Effector memory CD4-positive, alpha-beta T cell (primary cell): ENCODE measurements at places on chromosomes 4 and X.

DNA sequence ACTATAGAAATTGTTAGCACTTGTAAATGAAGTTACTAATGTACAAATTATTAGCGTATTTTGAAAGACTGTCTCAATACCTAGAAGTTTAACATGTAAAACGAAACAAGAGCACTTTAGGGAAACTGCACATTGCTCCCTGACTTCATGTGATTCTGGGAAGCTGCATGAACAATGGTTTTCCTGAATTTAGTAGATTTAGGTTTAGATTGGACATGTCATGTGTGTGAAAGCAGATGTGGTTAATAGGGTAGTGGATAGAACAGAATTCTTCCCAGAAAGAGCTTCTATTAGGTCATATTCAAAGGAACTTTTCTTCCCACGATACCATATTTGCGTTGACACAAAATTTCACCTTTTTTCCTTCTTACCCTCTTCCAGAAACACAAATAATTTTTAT lies 14.9 kb upstream of the CXCL8 start:
- H3K27ac ChIP-seq: no peak overlapping the region
- no peaks in the 10 kb centered on the region for H3K36me3 ChIP-seq
- H3K27me3 ChIP-seq: no peaks in the 10 kb centered on the region
- no peaks in the 10 kb centered on the region for H3K4me1 ChIP-seq

GRCh38 chrX:132489578-132490419 lies 961 bp upstream of the MBNL3 start:
- H3K4me3 ChIP-seq: peak overlapping the region; percentile 78
- H3K36me3 ChIP-seq: no peaks in the 10 kb centered on the region

GRCh38 chr4:121789960-121790829 lies 10.9 kb upstream of the EXOSC9 start:
- no peaks in the 10 kb centered on the region for H3K36me3 ChIP-seq
- no peaks in the 10 kb centered on the region for H3K27me3 ChIP-seq
- H3K27ac ChIP-seq: no peak overlapping the region
- no peaks in the 10 kb centered on the region for H3K4me1 ChIP-seq
- no peak overlapping the region for H3K4me3 ChIP-seq

DNA sequence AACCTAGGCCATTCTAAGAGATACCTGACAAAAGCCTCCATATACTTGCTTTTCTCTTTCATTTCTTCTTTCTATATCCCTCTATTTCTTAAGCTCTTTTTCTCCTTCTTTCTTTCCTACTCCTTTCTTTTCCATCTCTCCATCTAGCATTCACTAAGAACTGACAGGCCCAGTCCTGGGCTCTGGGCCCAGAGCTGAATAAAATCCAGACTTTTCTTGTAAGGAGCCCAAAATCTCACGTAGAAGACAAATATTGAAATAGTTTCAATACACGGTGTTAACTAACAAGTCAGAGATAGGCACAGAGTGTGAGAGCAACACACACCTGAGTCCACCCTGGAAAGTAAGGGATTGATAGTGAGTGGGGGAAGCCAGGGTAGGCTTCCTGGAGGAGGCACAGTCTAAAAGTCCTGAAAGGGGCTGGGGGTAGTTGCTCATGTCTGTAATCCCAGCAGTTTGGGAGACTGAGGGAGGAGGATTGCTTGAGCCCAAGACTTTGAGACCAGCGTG lies 73.2 kb upstream of the EFNB1 start:
- H3K4me3 ChIP-seq: no peak overlapping the region
- H3K27me3 ChIP-seq: no peaks in the 10 kb centered on the region
- no peaks in the 10 kb centered on the region for H3K36me3 ChIP-seq
- H3K4me1 ChIP-seq: no peaks in the 10 kb centered on the region
- no peak for DNase-seq

DNA sequence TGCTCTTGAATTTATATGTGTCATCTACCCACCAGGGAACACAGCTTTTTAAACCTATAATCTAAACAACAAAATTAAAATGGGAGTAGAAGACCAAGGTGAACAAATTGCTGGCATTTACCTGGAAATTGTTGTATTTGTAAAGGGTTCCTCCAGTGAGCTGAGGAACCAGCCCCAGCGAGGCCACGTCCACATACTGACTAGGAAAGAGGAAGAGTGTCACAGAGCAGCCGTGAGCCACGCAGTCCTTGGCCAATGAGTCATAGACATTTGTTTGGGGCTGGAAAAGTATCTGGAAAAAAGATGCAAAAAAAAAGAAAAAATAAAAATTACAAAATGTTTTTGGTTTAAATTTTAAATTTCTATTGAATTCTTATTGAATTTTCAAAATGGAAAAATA lies 58.7 kb downstream of the METTL14 start:
- no peaks in the 10 kb centered on the region for H3K27me3 ChIP-seq
- no peak overlapping the region for H3K4me3 ChIP-seq
- peaks cover 20% of the 10 kb centered on the region for H3K36me3 ChIP-seq
- no peaks in the 10 kb centered on the region for H3K4me1 ChIP-seq
- DNase-seq: no peak

DNA sequence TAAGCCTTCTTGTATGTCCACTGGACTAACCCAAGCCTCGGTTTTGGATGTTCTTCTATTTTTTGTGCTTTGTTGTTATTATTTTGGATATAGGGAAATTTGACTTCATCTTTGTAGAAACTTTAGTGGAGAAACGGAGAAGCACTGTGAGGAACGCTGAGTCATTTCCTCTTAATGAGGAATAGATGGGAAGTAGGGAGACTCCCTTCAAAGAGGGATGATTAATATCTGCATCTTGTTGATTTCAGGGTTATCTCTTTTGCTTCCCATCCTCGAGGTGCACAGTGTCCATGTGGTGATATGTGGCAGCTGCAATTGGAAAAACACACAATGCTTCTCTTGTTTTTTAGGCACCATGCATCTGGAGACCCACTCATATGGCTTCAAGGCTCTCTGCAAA lies 1147.9 kb downstream of the NLGN4X start:
- H3K27ac ChIP-seq: no peak overlapping the region
- no peak overlapping the region for H3K4me3 ChIP-seq
- DNase-seq: no peak
- H3K4me1 ChIP-seq: no peaks in the 10 kb centered on the region

GRCh38 chrX:99857455-99857854 lies 552.6 kb downstream of the PCDH19 start:
- no peak overlapping the region for H3K27ac ChIP-seq
- no peaks in the 10 kb centered on the region for H3K36me3 ChIP-seq
- no peak overlapping the region for H3K4me3 ChIP-seq
- no peak for DNase-seq

GRCh38 chr4:7411896-7412553 lies 22.7 kb downstream of the PSAPL1 start:
- no peak overlapping the region for H3K4me3 ChIP-seq
- no peaks in the 10 kb centered on the region for H3K4me1 ChIP-seq
- DNase-seq: no peak
- no peaks in the 10 kb centered on the region for H3K27me3 ChIP-seq

- H3K4me1 ChIP-seq: no peaks in the 10 kb centered on the region
- no peak overlapping the region for H3K4me3 ChIP-seq
- H3K27me3 ChIP-seq: no peaks in the 10 kb centered on the region
- DNase-seq: no peak
Observed at GRCh38 chr4:189912170-189912569, 28.5 kb upstream of the FRG1 start.

DNA sequence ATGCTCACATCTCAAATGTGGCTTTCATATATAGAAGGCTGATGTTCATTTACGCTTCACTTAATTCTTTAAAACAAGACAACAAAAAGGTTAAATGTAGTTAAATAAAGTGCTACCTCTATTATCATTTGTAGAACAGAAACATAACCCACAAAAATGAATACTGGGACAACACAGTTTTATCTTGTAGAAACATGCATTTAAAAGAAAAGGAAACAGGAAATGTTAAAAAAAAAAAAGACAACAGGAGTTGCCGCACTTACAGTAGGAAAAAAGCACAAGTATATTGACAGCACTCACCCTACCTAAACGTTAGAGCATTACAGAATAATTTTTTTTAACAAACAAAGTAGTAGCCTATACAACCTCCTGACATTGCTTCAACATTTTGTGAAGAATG lies 4.8 kb downstream of the THOC2 start:
- H3K36me3 ChIP-seq: no peaks in the 10 kb centered on the region
- DNase-seq: no peak
- peaks cover 4% of the 10 kb centered on the region for H3K4me1 ChIP-seq
- H3K27ac ChIP-seq: no peak overlapping the region

- H3K27me3 ChIP-seq: no peaks in the 10 kb centered on the region
- no peak for DNase-seq
- no peak overlapping the region for H3K4me3 ChIP-seq
- H3K27ac ChIP-seq: no peak overlapping the region
Observed at GRCh38 chr4:1988327-1988724, 20.4 kb downstream of the NELFA start.

DNA sequence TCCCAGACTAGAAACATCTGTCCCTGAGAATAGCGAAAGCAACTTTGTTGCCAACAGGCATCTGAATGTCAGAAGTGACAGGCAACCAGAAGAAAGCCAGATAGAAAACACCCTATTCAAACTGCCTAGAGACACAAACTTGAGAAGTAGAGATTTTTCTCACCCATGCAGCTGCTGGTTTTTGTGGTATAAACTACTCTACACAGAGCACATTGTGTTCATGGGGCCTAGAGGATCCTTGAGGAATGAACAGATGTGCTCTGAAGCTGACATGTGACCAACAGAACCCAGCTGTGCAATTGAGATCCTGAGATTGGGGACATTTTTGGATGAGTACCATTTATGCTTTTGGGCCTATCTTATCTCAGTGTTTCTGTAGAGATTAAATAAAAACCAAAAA lies 63.6 kb upstream of the NRK start:
- no peaks in the 10 kb centered on the region for H3K36me3 ChIP-seq
- H3K4me3 ChIP-seq: no peak overlapping the region
- no peaks in the 10 kb centered on the region for H3K4me1 ChIP-seq
- DNase-seq: no peak
- no peaks in the 10 kb centered on the region for H3K27me3 ChIP-seq

GRCh38 chr4:121056066-121056465 lies 16.3 kb downstream of the NDNF start:
- H3K27me3 ChIP-seq: no peaks in the 10 kb centered on the region
- no peak for DNase-seq
- no peaks in the 10 kb centered on the region for H3K4me1 ChIP-seq
- H3K36me3 ChIP-seq: no peaks in the 10 kb centered on the region

DNA sequence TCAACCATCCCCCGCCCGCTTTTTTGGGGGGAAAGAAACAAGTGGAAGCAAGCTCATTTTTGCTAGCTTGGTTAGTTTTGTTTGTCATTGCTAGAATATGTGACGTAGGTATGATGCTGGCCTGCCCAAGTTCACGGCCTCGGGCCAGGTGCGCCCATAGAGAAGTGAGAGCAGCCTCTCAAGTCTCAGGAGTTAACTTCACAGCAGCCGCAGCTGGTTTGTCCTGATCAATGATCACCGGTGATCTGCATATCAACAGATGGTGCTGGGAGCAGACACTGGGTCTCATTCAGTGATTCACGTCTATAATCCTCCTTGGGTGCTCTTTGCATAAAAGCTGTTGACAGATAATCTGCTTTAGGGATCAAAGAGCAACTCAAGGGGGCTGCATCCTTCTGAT lies 50.1 kb downstream of the ENPP6 start:
- H3K27ac ChIP-seq: no peak overlapping the region
- peaks cover 4% of the 10 kb centered on the region for H3K4me1 ChIP-seq
- no peak overlapping the region for H3K4me3 ChIP-seq
- H3K36me3 ChIP-seq: no peaks in the 10 kb centered on the region

DNA sequence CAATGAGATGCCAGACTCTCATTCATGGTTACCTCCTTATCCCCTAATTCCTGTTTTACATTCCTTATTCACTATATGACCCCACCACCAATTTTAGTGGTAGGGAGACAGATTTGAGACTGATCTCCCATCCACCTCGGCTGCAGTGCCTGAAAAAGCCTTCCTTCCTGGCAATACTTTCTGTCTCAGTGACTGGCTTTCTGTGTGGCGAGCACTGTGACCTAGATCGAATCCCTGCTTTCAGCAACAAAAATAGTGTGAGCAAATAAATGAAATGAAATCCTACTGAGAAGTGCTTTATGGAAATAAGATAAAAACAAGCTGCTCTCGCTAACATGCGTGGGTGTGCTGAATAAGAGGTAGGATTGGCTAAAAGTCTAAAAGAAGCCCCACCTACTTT lies 165.3 kb downstream of the GPM6A start:
- no peak overlapping the region for H3K27ac ChIP-seq
- no peak for DNase-seq

DNA sequence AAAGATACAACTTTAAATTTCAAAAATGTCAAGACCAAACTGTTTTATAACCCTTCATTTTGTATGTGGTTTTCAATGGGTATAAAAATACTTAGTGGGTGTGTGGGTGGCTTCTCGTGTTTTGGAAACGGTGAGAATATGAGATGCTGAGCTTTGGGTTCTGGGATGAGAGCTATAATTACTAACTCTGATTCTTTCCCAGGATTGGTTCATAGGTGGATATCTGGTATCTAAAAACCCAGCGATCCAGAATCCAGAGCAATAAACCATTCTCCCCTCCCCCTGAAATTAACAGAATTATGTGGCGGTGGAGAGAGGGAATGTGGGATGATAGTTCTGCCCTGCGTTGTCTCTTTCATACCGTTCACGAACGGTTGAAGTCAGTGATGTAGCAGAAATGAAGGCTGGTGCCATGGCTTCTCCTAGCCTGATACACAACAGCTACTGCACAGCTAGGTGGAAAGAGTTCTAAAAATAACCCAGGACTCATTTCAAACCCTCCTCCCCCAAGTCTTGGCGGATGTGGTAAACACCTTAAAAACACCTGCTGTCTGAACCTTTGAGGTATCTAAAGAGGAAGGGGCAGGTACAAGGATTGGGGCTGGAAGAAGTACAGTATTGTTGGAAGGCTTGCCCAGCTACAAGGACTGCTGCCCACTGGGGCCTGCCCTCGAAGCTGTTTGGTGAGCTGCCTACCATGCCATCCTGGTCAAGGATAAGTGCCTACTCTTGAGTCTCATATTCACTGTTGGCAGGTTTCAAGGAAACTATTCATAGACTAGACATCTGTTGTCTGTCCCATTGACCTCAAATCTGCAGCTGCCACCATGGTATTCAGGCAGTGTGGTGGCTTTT lies 44.5 kb downstream of the SEPTIN11 start:
- peaks cover 36% of the 10 kb centered on the region for H3K4me1 ChIP-seq
- peak; percentile 34 for DNase-seq
- peak overlapping the region; percentile 31 for H3K4me3 ChIP-seq
- H3K27ac ChIP-seq: peak overlapping the region; percentile 57
- H3K27me3 ChIP-seq: no peaks in the 10 kb centered on the region

DNA sequence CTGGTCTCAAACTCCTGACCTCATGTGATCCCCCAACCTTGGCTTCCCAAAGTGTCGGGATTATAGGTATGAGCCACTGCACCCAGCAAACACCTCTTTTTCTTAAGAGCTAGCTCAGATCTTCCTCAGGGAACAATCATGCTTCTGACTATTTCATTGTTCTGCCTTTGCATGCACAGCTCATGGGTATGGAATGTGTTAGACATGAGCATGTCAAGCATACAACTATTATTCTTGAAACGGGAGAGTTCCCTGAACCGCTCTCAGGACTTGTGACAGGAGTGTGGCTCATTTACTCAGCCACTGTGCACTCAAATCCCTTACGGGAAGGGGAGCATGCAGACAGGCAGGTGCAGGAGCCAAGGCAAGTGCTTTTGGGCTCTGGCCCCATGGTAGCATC lies 231.7 kb upstream of the TAPT1 start:
- DNase-seq: no peak
- H3K36me3 ChIP-seq: no peaks in the 10 kb centered on the region
- H3K27me3 ChIP-seq: no peaks in the 10 kb centered on the region
- no peak overlapping the region for H3K27ac ChIP-seq
